ENCODE measurements at places on chromosomes 11 and 22.

DNA sequence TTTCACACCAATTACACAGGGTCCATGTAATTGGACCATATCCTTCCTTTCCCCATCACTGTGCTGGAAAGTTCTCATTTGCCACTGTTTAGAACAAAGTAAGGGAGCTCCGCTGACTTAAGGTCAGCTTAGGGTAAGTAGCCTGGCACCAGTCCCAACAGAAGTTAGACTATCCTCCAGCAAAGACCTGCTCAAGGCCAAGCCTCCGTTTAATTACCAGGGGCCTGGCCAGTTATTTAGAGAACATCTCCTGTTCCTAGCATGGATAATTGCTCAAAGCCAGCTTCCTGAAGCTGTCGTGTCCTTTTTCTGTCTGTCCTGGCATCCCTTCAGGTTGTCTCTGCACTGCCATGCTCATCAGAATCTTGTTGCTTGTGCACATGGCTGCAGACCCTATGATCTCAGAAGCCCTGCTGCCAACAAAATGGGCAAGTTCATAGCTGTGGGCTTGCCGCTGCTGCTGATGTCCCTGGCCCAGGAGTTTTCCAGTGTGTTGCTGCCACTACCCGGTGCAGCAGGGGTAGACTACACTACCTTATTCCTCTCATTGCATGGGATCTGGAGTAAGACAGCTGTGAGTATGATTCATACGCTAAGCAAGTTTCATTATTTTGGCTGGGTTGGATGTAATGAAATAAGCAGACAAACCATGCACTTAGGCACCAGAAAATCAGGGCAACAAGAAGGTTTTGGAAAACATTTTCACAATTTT lies 8.1 kb downstream of the OR8A1 start:
- no peak for DNase-seq

DNA sequence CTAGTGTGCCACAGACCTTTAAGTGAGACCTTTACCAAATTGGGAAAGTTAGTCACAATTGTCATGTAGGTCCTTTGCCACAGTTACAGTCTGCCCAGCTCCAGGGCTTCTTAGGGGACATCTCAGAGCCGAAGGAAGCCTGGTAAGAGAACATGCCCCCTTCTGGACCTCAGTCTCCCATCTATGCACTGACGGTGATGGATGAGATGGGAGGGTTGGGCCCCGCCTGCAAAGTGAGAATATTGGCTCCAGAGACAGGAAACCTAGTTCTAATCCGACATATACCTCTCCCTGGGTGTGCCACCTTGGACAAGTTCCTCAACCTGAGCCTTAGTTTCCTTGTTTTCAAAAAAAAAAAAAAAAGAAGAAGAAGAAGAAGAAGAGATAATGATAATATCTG lies 85.1 kb upstream of the NAV2 start:
- no peak for DNase-seq

DNA sequence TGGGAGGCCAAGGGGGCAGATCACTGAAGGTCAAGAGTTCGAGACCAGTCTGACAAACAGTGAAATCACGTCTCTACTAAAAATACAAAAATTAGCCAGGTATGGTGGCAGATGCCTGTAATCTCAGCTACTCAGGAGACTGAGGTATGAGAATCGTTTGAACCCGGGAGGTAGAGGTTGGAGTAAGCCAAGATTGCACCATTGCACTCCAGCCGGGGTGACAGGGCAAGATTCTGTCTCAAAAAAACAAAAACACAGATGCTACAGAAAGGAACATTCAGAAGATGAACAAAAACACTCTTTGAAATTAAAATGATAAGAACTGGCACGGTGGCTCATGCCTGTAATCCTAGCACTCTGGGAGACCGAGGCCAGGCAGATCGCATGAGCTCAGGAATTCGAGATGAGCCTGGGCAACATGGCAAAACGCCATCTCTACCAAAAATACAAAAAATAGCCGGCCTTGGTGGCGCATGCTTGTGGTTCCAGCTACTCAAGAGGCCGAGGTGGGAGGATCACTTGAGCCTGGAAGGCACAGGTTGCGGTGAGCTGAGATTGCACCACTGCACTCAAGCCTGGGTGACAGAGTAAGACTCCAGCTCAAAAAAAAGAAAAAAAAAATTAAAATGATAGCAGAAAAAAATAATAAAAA lies 8.5 kb downstream of the RAB6A start:
- DNase-seq: no peak

DNA sequence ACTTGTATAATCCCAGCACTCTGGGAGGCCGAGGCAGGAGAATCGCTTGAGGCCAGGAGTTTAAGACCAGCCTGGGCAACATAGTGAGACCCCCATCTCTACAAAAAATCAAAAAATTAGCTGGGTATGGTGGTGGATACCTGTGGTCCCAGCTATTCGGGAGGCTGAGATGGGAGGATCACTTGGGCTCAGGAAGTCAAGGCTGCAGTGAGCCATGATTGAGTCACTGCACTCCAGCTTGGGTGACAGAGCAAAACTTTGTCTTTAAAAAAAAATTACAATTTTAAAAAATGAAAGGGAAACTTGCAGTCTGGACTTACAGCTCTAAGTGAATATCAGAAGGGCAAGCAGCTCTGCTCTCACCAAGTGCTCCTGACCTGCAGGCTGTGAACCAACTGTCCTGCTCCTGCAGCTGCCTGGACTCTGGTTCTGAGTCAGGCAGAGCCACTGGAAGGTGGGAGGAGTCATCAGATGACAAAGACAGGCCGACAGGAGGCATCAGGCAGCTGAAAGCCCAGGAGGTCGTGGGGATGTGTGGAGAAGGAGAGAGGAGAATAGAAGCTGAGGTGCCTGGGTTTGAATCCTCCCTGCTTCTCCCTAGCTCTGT lies 9.6 kb downstream of the SMTNL1 start:
- peak; percentile 12 for DNase-seq
